Esophagus muscularis mucosa (tissue), 4 donors: ENCODE measurements at places on chromosomes 1 and 21. TPM values are rescaled to one million over a fixed set of nuclear protein-coding genes. Genes with fewer than 3 reads are reported as not detected.

C1orf226 gene
- total RNA-seq, result 3.3 TPM

NPR1 gene
- 24.9 TPM for total RNA-seq

DNA sequence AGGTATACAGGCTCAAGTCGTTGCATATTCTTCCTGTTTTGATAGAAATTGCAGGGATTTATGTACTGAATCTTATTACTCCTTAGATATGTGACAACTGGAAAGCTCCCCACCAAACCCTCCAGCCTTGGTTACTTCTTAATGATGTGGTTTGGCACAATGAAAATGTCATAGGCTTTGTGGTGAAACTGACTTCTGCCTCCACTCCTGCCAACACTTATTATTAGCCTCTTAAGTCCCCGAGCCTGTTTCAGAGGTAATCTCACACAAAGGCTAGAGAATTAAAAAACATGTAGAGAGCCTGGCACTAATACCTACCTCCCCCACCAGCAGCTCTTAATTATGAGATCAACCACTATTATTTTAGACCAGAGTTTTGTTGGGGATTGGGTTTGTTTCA lies 4.2 kb downstream of the COX20 start:
- no peaks in the 10 kb centered on the region for H3K27me3 ChIP-seq
- peaks cover 11% of the 10 kb centered on the region for H3K36me3 ChIP-seq
- no peak for DNase-seq
- no peak overlapping the region for H3K4me3 ChIP-seq
- peak overlapping the region; percentile 99 for H3K27ac ChIP-seq

- no peak overlapping the region for H3K4me3 ChIP-seq
- no peaks in the 10 kb centered on the region for H3K27me3 ChIP-seq
- H3K4me1 ChIP-seq, result peaks cover 12% of the 10 kb centered on the region
- no peak for DNase-seq
- H3K36me3 ChIP-seq, result no peaks in the 10 kb centered on the region
These were observed 46.7 kb downstream of the CLDN14 start for GRCh38 chr21:36433059-36433709.

DNA sequence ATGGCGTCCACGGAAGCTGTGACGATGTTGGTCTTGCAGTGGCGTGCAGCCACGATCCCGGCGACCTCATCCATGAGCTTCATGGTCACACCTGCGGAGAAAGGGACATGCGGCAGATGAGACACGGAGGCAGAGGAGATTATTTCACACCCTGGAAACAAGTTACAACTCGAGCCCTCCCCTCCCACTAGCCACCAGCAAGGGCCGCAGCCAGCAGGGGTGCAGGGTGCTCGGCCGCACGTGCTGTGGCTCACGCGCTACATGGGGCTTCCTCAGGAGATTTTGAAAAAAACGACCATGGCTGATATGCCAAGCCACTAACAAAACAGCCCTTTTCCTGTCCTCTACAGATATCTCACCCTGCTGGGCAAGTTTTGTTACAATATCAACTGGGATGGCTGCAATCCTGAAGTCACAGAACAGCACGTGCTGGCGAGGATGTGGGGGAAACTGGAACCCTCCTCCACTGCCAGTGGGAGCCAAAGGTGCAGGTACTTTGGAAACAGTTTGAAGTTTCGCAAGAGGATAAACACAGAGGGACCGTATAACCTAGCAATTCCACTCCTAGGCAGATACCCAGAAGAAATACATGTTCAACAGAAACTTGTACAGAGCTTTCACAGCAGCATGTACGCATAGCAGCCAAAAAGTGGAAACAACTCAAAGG lies 34.1 kb upstream of the GPR153 start:
- H3K4me3 ChIP-seq, result no peak overlapping the region
- H3K27me3 ChIP-seq, result no peaks in the 10 kb centered on the region
- H3K4me1 ChIP-seq, result no peaks in the 10 kb centered on the region
- H3K27ac ChIP-seq, result no peak overlapping the region

GRCh38 chr1:67645495-67646144 lies 39.4 kb upstream of the GADD45A start:
- peaks cover 24% of the 10 kb centered on the region for H3K4me1 ChIP-seq
- no peak overlapping the region for H3K27ac ChIP-seq
- no peak overlapping the region for H3K4me3 ChIP-seq
- H3K36me3 ChIP-seq, result no peaks in the 10 kb centered on the region
- peak; percentile 90 for DNase-seq
- H3K27me3 ChIP-seq, result no peaks in the 10 kb centered on the region

DNA sequence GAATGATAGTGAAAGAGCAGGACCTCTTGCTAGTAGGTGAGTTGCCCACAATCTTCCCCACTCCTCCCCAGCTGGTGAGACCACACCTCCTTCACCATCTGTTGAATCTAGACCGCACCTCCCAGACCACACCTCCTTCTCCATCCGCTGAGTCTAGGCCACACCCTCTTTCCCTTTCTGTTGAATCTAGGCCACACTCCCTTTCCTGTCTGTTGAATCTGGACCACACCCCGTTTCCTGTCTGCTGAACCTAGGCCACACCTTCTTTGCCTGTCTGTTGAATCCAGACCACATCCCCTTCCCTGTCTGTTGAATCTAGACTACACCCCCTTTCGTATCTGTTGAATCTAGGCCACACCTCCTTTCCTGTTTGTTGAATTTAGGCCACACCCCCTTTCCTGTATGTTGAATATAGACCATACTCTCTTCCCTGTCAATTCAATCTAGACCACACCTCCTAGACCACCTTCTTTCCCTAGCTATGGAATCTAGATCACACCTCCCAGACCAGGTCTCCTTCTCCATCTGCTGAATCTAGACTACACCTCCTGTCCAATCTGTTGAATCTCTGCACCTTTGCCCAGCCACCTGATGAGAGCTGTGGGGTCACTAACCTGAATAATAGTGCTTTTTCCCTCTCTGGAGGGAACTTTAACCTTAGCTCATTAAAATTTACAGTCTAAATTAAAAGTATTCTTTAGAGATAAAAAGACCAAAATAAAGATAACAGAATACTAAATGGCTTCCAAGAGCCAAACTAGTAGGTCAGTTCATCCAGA lies 116.3 kb downstream of the DAB1 start:
- DNase-seq, result no peak
- H3K4me3 ChIP-seq, result no peak overlapping the region
- no peak overlapping the region for H3K27ac ChIP-seq

GRCh38 chr1:154567386-154568156 lies at the start of gene CHRNB2:
Gene CHRNB2 (plus strand): TSS chr1:154567778. CDS start chr1:154568045, 267 bp downstream.
- H3K27ac ChIP-seq, result no peak within 1 kb of the TSS
- H3K4me1 ChIP-seq, result peaks cover 13% of the 10 kb centered on the region
- no peaks in the 10 kb centered on the region for H3K36me3 ChIP-seq

GRCh38 chr1:6385488-6386191 lies 7.9 kb downstream of the ACOT7 start:
- H3K36me3 ChIP-seq, result no peaks in the 10 kb centered on the region
- no peak for DNase-seq
- no peak overlapping the region for H3K27ac ChIP-seq
- H3K4me1 ChIP-seq, result peaks cover 12% of the 10 kb centered on the region

CHD5 gene
- 16.6 TPM for total RNA-seq

AADACL4 gene
- total RNA-seq, result not detected

GRCh38 chr1:69585666-69586065 lies 17.9 kb downstream of the LRRC7 start:
- H3K27ac ChIP-seq, result no peak overlapping the region
- no peaks in the 10 kb centered on the region for H3K27me3 ChIP-seq
- no peaks in the 10 kb centered on the region for H3K4me1 ChIP-seq

- H3K36me3 ChIP-seq, result no peaks in the 10 kb centered on the region
- peaks cover 29% of the 10 kb centered on the region for H3K4me1 ChIP-seq
- H3K27ac ChIP-seq, result no peak overlapping the region
- no peak overlapping the region for H3K4me3 ChIP-seq
- no peaks in the 10 kb centered on the region for H3K27me3 ChIP-seq
- no peak for DNase-seq
These were observed 3.3 kb upstream of the EPHA2 start for GRCh38 chr1:16158993-16159831.

GRCh38 chr1:228096416-228097332 lies 6.5 kb downstream of the C1orf35 start:
- H3K27me3 ChIP-seq, result no peaks in the 10 kb centered on the region
- DNase-seq, result no peak
- peaks cover 34% of the 10 kb centered on the region for H3K36me3 ChIP-seq
- H3K27ac ChIP-seq, result no peak overlapping the region
- no peak overlapping the region for H3K4me3 ChIP-seq

DNA sequence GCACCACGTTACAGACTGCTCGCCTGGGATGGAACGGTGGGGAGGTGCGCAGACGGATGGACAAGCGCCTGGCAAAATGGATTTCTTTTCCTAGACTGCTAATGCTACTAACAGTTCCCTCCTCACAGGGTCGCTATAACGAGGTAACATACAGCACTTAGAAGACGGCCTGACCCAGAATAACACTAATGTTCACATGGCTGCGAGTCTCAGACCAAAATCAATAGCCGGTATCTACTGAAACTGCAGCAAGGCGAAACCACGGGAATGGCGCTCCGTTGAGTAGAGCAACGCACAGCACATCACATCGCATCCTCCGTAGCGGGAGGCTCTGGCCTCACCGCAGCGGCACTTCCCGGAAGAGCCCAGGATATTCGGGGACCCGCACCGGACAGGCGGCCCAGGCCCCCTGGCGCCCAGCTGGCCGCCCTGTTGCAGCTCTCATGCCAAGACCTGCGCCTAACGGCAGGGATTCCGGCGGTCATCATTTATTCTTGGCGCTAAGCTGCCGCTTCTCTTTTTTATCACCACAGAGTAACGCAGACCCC lies 46.6 kb downstream of the VPS26C start:
- no peak for DNase-seq
- peaks cover 7% of the 10 kb centered on the region for H3K4me1 ChIP-seq
- H3K36me3 ChIP-seq, result peaks cover 20% of the 10 kb centered on the region
- peak overlapping the region; percentile 78 for H3K27ac ChIP-seq
- peak overlapping the region; percentile 72 for H3K4me3 ChIP-seq

- no peaks in the 10 kb centered on the region for H3K36me3 ChIP-seq
- H3K27ac ChIP-seq, result no peak overlapping the region
- no peak for DNase-seq
- no peaks in the 10 kb centered on the region for H3K27me3 ChIP-seq
- H3K4me1 ChIP-seq, result no peaks in the 10 kb centered on the region
These were observed 169.8 kb upstream of the FOXD3 start for GRCh38 chr1:63152572-63152971.

S100A8 gene
- total RNA-seq, result 9.9 TPM

DNA sequence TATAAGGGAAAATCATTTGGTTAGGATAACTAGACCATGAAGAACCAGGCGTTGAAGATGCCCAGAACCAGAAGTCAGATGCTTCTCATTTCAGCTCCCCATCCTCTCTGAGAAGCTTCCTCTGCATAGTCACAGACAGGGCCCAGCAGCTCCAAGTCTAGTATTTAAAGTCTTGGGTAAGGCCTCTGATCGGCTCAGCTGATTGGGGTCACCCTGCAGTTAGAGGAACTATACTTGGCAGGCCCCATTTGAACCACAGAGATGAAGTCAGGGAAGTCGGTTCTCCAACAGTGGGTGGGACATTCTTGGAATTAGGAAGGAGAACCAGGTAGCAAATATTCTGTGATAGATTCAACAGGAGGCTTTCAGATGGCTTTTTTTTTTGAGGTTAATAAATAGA lies 48.3 kb downstream of the SLC22A15 start:
- H3K4me1 ChIP-seq, result no peaks in the 10 kb centered on the region
- H3K4me3 ChIP-seq, result no peak overlapping the region
- H3K36me3 ChIP-seq, result peaks cover 16% of the 10 kb centered on the region
- H3K27me3 ChIP-seq, result no peaks in the 10 kb centered on the region
- DNase-seq, result no peak
- no peak overlapping the region for H3K27ac ChIP-seq

OR10Z1 gene
- not detected for total RNA-seq

DNA sequence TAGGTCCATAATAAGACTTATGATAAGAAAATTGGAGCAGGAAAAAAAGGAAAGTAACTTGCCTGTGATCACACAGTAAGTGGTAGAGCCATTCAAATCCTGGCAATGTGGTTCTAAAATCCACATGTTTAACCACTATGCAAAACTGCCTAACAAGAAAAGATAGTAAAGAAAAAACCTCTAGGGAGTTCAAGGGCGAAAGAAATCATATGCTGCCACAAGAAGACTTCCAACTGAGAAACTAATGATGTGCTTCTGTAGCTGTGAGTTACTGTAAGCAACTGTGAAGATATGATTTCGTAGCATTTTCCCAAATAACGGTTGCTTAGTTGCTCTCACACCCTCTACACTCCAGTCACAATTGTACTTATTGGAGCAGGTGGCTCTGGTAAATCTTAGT lies 20.9 kb upstream of the LYPLAL1 start:
- no peaks in the 10 kb centered on the region for H3K36me3 ChIP-seq
- H3K27ac ChIP-seq, result no peak overlapping the region
- no peaks in the 10 kb centered on the region for H3K4me1 ChIP-seq
- no peaks in the 10 kb centered on the region for H3K27me3 ChIP-seq
- no peak overlapping the region for H3K4me3 ChIP-seq

DNA sequence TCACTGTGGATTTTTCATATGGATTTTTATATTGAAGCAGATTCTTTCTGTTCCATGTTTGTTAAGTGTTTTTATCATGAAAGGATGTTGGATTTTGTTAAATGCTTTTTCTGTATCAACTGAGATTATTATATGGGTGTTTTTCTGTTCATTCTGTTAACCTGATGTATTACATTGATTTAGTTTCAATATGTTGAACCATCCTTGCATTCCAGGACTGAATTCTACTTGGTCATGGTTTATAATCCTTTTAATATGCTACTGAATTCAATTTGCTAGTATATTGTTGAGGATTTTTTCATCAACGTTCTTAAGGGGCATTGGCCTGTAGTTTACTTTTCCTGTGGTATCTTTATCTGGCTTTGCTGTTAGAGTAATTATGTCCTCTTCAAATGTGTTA lies 55.8 kb downstream of the CCDC30 start:
- no peaks in the 10 kb centered on the region for H3K4me1 ChIP-seq
- DNase-seq, result no peak
- no peaks in the 10 kb centered on the region for H3K27me3 ChIP-seq
- H3K36me3 ChIP-seq, result no peaks in the 10 kb centered on the region

DAB1 gene
- 0.33 TPM for total RNA-seq
